ENCODE measurements at places on chromosomes 5 and 9.

GRCh38 chr5:158670201-158670600 lies 429.5 kb downstream of the EBF1 start:
- no peak for DNase-seq

DNA sequence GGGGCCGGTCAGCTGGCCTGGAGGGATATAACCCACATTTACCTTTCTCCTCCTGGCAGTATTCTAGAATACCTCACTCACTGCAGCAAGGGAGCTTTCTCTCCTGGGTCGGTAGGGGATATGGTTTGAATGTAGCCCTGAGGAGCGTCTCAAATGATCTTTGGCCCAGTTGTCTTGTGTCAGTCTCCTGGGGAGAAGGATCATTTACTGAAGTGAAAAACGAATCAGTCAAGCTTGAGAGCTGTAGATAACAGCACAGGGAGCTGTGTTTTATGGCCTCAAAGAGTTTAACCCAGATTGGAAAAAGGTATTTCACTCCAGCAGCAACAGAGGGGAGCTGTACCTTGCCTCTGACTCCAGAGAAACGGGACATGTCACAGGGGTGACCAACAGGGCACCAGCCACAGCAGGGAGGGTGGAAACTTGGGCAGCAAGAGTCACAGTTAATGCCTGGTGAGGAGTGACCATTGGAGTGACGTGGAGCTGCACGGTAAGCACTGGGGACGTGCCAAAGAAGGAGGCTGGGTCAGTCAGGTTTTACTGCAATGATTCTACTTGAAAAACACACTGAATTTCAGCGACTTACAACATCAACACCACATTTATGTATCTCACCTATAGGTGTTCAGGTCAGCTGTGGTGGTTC lies 29.8 kb upstream of the ZFR start:
- no peak for DNase-seq

GRCh38 chr9:129172816-129173215 lies 5.2 kb downstream of the IER5L start:
- no peak for DNase-seq

DNA sequence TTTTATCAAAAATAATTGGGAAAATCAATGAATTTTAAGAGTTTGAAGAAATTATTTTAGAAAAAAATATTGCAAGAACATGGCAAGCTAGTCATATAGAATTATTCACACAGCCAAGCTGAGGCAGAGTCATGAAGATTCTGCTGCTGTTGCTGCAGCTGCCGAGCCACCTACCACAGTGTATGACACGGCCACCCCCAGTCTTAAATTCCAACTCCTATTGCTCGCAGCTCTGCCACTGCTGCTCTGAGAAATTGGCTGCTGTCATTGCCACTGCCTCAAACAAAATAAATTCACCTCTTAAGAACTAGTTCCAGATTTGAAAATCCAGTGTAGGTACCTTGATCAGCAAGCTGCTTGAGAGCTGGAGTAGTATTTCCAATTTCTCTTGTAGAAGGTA lies 1318.8 kb upstream of the ACO1 start:
- DNase-seq, result no peak

DNA sequence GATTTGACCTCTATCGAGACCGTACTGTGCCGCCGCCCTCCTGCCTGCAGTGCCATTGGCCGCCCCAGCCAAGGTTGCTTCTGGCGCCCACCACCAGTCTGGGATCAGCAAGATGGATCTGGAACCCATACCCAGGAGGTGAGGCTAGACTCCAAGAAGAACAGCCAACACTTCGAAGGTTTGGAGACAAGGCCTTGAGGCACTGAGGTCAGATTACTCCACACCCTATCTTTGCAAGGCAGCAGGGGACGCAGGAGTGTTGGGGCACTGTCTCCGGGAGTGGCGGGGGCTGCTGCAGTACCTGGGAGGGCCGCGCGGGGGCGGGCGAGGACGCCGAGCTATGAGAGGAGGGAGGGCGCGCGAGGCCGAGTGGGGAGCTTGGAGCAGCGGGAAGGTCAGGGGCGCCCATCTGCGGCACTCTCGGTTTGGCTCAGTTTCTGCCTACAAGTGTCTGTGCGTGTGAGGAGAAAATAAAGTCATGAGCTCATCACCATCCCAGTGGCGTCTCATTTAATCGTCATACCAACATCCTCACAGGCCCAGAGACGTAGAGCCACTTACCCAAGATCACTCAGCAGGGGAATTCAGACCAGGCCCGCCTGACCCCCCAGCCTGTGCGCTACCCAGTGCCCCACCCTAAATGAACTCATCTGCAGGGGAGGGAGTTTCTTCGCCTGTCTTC lies 20.5 kb upstream of the PSD2 start:
- DNase-seq, result peak; percentile 54

DNA sequence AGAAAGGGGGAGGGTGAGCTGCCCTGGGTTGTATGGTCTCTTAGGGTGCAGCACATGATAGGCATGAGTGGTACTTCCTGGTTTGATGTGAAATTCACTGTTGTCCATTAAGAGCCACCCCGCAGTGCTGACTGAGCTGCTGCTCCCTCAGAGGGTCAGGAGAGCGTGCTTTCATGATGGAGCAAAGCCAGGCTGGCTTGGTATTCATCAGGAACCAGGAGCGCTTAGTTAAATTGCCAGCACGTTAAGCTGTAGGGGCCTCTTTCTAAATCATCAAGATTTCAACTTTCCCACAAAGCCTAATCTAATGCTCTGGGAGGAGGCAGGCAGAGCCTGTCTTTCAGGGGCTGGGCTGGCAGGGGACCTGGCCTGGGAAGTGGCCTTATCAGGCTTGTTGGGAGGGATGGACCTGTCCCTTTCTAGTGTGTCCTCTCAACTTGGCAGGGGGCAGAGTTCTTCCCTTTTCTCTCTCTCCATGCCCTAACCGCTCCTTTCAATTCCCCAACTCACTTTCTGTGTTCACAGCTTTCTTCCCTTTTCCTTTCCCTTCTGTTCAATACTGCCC lies 7.9 kb downstream of the CYSTM1 start:
- DNase-seq, result no peak

DNA sequence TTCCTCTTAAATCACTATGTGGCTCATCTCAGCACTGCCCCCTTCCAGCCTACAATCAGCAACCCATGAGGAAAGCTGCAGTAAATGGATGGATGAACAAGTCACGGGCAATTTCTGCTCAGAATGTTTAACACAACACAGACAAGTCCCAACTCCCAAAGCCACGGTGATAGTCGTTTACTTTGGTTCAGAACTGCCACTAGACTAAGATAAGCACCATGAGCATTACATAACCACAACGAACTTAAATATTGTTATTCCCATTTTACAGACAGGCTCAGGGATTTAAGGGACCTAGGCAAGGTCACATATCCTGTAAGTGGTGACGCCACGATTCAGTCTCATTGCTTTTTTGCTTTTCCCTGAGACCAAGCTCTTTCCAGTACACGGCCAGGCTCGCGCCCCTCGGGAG lies 2.0 kb upstream of the SMIM27 start:
- DNase-seq, result no peak

DNA sequence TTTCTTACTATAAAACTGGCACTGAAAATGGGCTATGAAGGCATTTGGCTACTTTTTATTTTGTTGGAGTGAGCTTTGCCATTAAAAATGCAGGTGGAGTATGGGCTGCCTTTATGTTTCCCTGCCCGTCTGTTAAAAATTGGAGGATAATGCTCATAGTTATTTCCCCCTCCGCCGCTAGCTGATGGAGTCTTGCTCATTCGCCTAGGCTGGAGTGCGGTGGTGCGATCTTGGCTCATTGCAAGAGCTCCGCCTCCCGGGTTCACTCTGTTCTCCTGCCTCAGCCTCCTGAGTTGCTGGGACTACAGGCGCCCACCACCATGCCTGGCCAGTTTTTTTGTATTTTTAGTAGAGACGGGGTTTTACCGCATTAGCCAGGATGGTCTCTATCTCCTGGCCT lies 8.6 kb downstream of the G3BP1 start:
- DNase-seq, result no peak

DNA sequence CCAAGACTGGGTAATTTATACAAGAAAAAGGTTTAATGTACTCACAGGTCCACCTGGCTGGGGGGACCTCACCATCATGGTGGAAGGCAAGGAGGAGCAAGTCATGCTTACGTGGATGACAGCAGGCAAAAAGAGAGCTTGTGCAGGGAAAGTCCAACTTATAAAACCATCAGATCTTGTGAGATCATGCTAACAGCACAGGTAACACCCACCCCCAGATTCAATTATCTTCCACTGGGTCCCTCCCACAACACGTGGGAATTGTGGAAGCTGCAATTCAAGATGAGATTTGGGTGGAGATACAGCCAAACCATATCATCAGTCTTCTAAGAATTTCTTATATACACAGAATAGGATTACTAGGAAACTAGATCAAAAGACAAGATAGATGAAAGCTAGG lies 555.6 kb downstream of the PRR16 start:
- DNase-seq, result no peak

- DNase-seq, result no peak
Measured at GRCh38 chr5:626850-627249, 14.7 kb downstream of the CEP72 start.

DNA sequence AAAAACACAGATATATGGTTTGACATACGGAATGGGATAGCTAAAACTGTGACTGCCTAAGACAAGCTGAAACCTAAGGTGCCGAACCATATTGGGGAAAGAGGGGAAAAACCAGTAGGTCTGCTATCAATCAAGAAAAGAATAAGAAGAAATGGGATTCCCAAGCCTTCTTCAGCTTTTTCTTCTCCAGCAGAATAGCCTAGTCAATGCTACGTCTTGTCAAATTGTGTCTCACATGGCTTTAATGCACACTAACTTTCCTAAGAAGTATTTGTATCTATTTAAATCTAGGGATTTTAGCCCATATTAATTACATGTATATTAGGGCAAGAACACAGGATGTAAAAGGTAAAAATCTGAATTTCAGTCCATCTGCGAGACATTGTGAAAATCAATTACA lies 797 bp upstream of the FBXO38 start:
- DNase-seq, result no peak

DNA sequence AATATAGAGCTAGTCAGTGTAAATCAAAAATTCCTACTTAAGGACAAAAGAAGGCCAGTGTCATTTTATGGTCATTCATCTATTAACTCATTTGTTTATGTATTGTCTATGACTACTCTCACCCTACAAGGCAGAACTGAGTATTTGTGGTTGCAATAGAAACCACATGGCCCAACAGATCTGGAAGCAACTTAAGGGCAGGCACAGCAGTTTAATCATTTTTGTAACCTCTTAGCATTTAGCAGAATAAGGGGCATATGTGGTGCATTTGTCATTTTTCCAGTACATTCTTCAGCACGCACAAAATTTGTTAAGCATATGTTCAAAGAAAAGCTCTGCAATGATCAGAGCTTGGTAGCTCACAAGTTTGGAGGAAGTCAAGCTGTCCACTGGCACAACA lies 1.1 kb downstream of the FKBP15 start:
- DNase-seq, result no peak

DNA sequence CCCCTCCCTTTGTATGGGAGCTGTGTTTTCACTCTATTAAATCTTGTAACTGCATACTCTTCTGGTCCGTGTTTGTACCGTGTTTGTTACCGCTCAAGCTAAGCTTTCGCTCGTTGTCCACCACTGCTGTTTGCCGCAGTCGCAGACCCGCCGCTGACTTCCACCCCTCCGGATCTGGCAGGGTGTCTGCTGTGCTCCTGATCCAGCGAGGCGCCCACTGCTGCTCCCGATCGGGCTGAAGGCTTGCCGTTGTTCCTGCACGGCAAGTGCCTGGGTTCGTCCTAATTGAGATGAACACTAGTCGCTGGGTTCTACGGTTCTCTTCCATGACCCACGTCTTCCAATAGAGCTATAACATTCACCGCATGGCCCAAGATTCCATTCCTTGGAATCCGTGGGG lies 6.6 kb upstream of the GNE start:
- DNase-seq, result no peak

DNA sequence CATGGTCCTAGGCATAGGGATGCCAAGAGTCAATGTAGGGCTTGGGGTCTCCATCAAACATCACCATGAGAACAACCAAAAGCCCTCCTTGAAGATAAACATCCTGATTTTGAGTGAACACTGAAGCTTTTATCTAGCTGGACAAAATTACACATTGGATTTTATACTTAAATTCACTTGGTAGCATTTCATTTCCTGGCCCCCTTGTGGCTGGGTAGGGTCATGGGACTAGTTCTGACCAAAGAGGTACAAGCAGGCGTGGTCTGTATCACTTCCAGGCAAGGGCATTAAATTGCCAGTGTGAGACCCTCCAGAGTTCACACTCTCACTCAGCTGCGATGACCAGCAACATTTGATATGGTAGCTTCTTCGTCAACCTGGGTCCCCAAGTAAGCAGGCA lies 320.3 kb downstream of the ACTL7B start:
- DNase-seq, result no peak

DNA sequence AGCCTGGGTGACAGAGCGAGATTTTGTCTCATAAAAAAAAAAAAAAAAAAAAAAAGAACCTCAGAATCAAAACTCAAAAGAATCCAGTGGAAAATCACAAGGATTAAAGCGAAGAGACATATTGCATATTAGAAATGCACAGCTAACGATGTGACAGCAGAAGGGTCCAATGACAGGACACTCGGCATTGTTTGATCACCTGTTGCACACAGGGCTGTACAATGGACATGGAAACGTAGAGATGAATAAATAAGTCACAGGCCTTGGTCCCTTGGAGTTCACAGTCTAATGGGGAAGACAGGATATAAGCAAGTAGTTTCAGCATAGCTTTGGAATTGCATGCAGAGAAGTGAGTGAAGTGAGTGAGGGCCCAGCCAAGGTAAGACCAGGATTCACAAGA lies 25.9 kb upstream of the PIK3R1 start:
- DNase-seq, result no peak

GRCh38 chr9:15191378-15191777 lies 115.6 kb downstream of the TTC39B start:
- no peak for DNase-seq

DNA sequence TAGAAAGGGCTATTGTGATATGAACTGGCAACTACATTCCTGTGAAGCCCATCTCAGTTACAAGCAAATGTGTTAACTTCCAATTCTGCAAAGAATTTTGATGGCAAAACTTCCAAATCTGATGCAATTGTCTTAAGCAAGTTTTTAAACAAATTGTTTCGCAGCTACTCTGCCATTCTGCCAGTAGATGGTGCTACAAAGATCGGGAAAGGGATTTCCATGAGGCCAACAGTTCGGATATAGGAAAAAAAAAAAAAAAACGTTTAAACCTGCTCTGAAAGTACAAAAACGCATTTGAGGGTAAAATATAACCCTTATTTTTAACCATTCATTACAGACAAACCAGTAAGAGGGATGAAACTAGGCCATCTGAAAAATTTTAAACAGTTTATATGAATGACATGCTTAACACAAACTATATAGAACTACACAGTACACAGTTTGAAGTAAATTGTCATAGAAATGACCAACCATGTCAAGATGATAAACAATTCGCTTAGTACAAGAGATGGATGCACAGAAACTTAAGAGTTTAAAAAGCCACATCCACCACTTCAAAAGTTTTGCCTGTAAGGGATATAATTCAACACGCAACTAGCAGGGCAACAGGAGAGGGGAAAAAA lies 2.2 kb downstream of the HNRNPA0 start:
- DNase-seq, result no peak

- no peak for DNase-seq
Measured at GRCh38 chr5:72434056-72434780, 73.0 kb downstream of the ZNF366 start.

GRCh38 chr5:25570067-25570583 lies 925.3 kb upstream of the CDH10 start:
- DNase-seq, result no peak

GRCh38 chr9:72474676-72475075 lies 46.7 kb upstream of the TMC1 start:
- DNase-seq, result no peak

GRCh38 chr5:157610990-157611389 lies 35.4 kb upstream of the ADAM19 start:
- DNase-seq, result no peak

Measured in T-helper 1 cell (primary cell).